Cardiac atrium fibroblast (primary cell): ENCODE measurements at places on chromosomes 5 and 9. TPM values are rescaled to one million over a fixed set of nuclear protein-coding genes. Genes with fewer than 3 reads are reported as not detected.

Gene SLC34A3
- total RNA-seq: not detected in 2 replicates

Gene SPATA9
- not detected in 2 replicates for total RNA-seq

Gene NTNG2
- 2.3 and 4.7 TPM in 2 replicates for total RNA-seq

Gene FRMPD1
- total RNA-seq: not detected in 2 replicates

Gene NR2F1
- total RNA-seq: 85.9 and 157 TPM in 2 replicates

Gene NPR3
- 21.8 and 35.8 TPM in 2 replicates for total RNA-seq

Gene GPX8
- 133 and 140 TPM in 2 replicates for total RNA-seq

Gene TOR1B
- total RNA-seq: 20.0 and 34.0 TPM in 2 replicates

Gene ASPN
- 0.49 and 3.6 TPM in 2 replicates for total RNA-seq

Gene TNFSF8
- total RNA-seq: not detected in 2 replicates

Gene STK32A
- total RNA-seq: under 0.01 and 0.18 TPM in 2 replicates

Gene C5orf34
- 1.1 and 4.2 TPM in 2 replicates for total RNA-seq

Gene SWI5
- 36.9 and 59.8 TPM in 2 replicates for total RNA-seq

Gene TMOD1
- 0.18 and 0.65 TPM in 2 replicates for total RNA-seq

Gene DDX4
- not detected in 2 replicates for total RNA-seq

Gene BAG1
- 17.8 and 23.3 TPM in 2 replicates for total RNA-seq

Gene SLC38A9
- 7.3 and 10.5 TPM in 2 replicates for total RNA-seq

Gene TTC1
- total RNA-seq: 21.3 and 27.4 TPM in 2 replicates

Gene TRIM7
- total RNA-seq: 2.5 and 4.9 TPM in 2 replicates

Gene HTR4
- total RNA-seq: not detected in 2 replicates

Gene PCDHGC3
- 40.8 and 83.1 TPM in 2 replicates for total RNA-seq

Gene RANBP3L
- total RNA-seq: not detected in 2 replicates

Gene EDIL3
- total RNA-seq: 19.8 and 34.8 TPM in 2 replicates

Gene PCDHB6
- total RNA-seq: 0.49 TPM in 1 of 2 replicates, not detected in the other

Gene PAEP
- total RNA-seq: not detected in 2 replicates

Gene DAPK1
- 25.6 and 43.7 TPM in 2 replicates for total RNA-seq

Gene SARDH
- 17.9 and 25.9 TPM in 2 replicates for total RNA-seq

Gene C5orf52
- not detected in 2 replicates for total RNA-seq

Gene ESM1
- total RNA-seq: 1.8 and 16.4 TPM in 2 replicates

Gene SEMA5A
- total RNA-seq: 64.3 and 95.6 TPM in 2 replicates

Gene DMRT3
- not detected in 2 replicates for total RNA-seq

Gene PLPP7
- total RNA-seq: 15.7 and 22.4 TPM in 2 replicates

Gene PCDHB3
- 0.16 TPM in 1 of 2 replicates, not detected in the other for total RNA-seq

Gene SLC36A2
- not detected in 2 replicates for total RNA-seq

Gene SH3RF2
- 0.16 and 0.18 TPM in 2 replicates for total RNA-seq

Gene SLCO4C1
- total RNA-seq: under 0.01 TPM in 1 of 2 replicates, not detected in the other

Gene ARL14EPL
- not detected in 2 replicates for total RNA-seq

Gene PDCD1LG2
- total RNA-seq: 11.6 and 14.3 TPM in 2 replicates

Gene CLIC3
- total RNA-seq: 4.7 and 16.8 TPM in 2 replicates

Gene FAM78A
- 0.90 and 3.6 TPM in 2 replicates for total RNA-seq

Gene CHSY3
- 9.9 and 10.9 TPM in 2 replicates for total RNA-seq

Gene NSMF
- total RNA-seq: 40.3 and 49.1 TPM in 2 replicates

Gene SUSD3
- total RNA-seq: 1.1 and 2.0 TPM in 2 replicates

Gene PCDHAC2
- total RNA-seq: under 0.01 and 0.49 TPM in 2 replicates

Gene C5orf58
- not detected in 2 replicates for total RNA-seq

Gene PCDHB11
- 0.18 and 0.65 TPM in 2 replicates for total RNA-seq

Gene NOXA1
- total RNA-seq: 0.16 TPM in 1 of 2 replicates, not detected in the other

Gene F2RL2
- 2.9 and 7.5 TPM in 2 replicates for total RNA-seq

Gene JAKMIP2
- total RNA-seq: under 0.01 TPM in 1 of 2 replicates, not detected in the other

Gene MSX2
- 0.97 and 2.3 TPM in 2 replicates for total RNA-seq

Gene MRPS2
- 51.4 and 62.5 TPM in 2 replicates for total RNA-seq

Gene GBGT1
- total RNA-seq: 4.1 and 6.3 TPM in 2 replicates

Gene PIP5K1B
- not detected in 2 replicates for total RNA-seq

Gene LCN15
- total RNA-seq: not detected in 2 replicates

Gene CD14
- 1.1 and 14.7 TPM in 2 replicates for total RNA-seq

Gene TNFSF15
- total RNA-seq: 0.16 TPM in 1 of 2 replicates, not detected in the other

Gene RORB
- not detected in 2 replicates for total RNA-seq

Gene GABBR2
- total RNA-seq: 0.18 and 0.32 TPM in 2 replicates
